Activated T-helper 1 cell treated with anti-CD3 and anti-CD28 coated beads, Interleukin-12 subunit alpha, Interleukin-12 subunit beta, Interleukin-2, Interleukin-4 antibody, amounts not matched to agents 30 ng/mL and 10 ng/mL and 1 ng/mL, durations not matched to agents 14 hours and 24 hours and 36 hours (primary cell): ENCODE measurements at places on chromosomes 2 and 18.

- DNase-seq: peak; percentile 31
These were observed 214.1 kb upstream of the STON1 start for GRCh38 chr2:48315896-48316194.

DNA sequence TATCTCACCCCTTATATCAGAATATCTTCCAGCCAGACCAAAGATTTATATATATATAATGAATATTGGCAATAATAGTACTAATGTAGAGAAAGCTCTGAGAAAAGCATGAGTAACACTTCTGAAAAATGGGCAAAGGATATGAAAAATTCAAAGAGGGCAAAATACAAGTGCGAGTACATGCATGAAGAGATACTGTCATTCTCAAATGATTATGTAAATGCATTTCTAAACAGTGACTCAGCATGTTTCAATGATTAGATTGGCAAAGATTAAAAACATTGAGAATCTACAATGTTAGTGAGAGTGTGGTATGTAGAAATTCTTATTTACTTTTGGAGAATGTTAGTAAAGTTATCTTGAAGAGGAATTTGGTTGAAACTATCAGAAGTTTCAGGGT lies 118.3 kb upstream of the NEDD4L start:
- no peak for DNase-seq

DNA sequence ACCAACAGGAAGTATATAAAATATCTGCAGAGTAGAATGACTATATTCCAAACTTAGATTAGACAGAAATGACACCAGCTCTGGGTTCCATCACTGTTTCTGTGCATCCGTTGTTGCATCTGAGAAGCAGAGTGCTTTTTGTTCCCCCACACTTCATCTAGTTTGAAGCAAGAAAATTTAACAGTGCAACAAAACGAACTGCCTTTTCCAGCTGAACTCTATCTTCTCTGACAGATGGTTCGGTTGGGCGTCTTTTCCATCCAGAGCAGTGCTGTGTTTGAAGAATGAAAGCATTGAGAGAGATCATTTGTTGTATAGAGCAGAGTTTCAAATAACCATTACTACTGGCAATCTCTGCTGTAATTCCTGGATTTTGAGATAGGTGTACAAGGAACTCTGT lies 757.5 kb downstream of the DPP10 start:
- DNase-seq: no peak

- peak; percentile 48 for DNase-seq
These were observed 219.4 kb downstream of the LDLRAD4 start for GRCh38 chr18:13437796-13438506.

DNA sequence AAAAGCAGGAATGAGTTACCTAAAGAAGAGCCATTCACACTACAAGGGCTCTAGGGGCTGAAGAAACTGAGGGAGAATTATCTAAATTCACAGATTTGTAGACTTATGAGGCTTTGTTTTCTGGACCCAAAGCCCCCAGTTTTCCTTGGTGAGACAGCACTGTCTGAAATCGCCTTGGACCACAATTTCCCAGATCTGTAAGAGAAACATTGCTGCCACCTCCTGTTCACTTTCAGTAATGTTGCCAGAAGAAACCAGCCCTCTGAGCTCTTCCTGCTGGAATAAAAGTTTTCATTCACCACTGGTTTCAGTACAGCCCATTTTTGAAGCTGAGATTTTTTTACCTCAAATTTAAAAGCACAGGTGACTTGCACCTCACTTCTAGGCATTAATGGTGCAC lies 169.2 kb downstream of the CDH20 start:
- no peak for DNase-seq

DNA sequence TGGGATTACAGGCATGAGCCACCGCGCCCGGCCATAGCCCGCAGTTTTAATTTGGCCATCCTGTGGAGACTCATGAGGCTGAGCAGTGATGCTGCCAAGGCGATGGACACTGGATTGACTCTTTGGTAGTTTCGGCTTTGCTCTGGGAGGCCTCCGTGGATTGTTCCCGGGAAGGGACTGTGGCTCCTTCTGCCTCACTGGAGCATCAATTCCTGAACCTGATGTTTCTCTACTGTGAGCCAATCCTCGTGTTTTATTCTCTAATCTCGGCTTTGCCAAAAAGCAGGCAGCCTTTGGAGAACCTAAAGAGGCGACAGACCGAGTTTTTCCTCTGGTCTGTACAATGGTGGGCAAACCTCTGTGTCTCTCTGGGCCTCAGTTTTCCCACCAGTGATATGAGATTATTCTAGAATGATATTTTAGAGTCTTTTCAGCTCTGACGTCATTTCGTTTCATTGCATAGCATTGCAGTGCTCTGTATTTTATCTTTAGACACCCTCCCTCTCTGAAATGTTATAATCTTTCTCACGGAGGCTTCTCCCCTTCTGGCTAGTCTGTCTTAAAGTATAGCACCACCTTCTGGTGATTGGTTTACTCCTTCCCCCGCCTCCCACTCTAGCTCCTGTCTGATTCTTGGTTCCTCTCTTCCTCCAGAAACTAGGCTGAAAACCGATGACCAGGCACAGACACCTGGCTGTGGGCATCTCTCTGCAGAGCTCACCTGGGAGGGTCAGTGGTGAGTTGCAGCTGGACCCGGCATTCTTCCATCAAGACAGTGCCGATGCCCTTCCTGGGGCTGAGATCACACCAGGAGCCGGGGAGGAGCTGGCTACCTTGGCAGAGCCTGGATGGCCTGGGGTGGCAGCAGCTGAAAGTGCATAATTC lies 341.3 kb downstream of the MYCN start:
- no peak for DNase-seq

DNA sequence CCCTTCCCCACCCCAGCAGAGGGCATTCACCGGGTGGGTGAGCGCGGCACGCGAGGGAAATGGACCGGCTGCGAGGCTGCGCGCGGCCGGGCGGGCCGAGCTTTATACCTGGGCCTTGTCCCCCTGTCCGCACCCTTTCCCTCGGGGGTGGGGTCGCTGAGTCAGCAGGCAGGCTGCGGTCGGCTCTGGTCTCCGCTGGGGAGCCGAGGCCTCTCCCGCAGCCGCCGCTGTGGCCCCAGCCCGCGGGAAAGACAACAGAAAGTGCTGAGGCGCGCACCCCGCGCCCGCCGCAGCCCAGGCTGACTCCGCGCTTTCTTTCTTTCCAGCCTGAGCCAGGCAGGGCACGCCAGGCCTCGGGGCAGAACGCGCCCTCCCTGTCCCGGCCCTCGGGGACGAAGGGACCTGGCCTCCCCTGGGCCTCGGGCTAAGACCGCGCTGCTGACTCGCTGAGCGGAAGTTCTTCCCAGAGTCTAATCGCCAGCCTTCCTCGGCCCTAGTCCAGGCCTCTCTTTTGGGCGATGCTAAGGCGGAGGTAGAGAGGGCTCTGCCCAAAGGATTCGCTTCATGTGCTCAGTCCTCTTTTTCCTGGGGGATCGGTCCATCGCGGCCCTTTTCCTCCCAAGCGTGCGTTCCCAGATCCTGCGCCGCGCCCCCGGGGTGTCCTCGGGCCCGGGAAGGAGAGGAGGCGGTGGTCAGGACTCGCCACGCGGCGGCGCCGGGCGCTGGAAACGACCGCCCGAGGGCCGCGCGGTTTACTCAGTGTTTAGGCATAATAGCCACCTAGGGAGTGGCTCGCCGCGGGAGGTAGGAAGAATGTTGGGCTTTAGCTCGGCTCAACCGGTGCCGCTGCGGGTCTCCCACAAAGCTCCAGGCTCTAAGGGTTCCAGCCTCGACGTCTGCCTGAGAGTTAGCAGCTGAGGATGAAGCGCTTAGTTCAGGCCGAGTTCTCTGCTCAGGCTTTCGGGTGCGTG lies at the start of gene CRYBA2:
Gene CRYBA2, minus strand, starts transcription at position 78 of the 971 bp plus-strand sequence. CDS start 246 bp downstream, outside the sequence.
- DNase-seq: no peak

- DNase-seq: no peak
These were observed 183.1 kb downstream of the PID1 start for GRCh38 chr2:229087843-229088516.

GRCh38 chr2:141940709-141941108 lies 190.1 kb downstream of the LRP1B start:
- no peak for DNase-seq

- no peak for DNase-seq
These were observed 62.4 kb downstream of the WDPCP start for GRCh38 chr2:63525905-63526304.

- DNase-seq: no peak
These were observed 23.1 kb downstream of the DDX1 start for GRCh38 chr2:15614545-15615300.

GRCh38 chr2:100802066-100802465 lies 17.9 kb upstream of the NPAS2 start:
- no peak for DNase-seq

DNA sequence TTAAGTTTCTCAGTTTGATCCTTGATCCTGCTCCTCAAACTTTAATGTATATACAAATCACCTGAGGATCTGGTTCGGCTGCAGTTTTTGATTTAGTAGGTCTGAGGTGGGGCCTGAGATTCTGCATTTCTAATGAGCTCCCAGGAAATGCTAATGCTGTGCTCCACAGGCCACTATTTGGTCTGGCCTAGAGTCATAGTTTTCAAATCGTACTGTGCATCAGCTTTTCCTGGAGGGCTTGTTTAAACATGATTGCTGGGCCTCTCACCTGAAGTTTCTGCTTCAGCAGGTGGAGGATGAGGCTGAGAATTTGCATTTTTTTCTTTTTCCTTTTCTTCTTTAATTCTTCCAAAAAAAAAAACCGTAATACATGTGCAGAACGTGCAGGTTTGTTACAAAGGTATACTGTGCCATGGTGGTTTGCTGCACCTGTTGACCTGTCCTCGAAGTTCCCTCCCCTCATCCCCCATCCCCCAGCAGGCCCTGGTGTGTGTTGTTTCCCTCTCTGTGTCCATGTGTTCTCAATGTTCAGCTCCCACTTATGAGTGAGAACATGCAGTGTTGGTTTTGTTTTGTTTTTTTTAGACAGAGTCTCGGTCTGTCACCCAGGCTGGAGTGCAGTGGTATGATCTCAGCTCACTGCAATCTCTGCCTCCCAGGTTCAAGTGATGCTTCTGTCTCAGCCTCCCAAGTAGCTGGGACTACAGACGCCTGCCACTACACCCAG lies 42.2 kb upstream of the CD28 start:
- no peak for DNase-seq

- DNase-seq: no peak
These were observed 826.0 kb downstream of the PLCL1 start for GRCh38 chr2:198630384-198630783.

GRCh38 chr2:211449819-211450218 lies 893.4 kb downstream of the CPS1 start:
- no peak for DNase-seq

DNA sequence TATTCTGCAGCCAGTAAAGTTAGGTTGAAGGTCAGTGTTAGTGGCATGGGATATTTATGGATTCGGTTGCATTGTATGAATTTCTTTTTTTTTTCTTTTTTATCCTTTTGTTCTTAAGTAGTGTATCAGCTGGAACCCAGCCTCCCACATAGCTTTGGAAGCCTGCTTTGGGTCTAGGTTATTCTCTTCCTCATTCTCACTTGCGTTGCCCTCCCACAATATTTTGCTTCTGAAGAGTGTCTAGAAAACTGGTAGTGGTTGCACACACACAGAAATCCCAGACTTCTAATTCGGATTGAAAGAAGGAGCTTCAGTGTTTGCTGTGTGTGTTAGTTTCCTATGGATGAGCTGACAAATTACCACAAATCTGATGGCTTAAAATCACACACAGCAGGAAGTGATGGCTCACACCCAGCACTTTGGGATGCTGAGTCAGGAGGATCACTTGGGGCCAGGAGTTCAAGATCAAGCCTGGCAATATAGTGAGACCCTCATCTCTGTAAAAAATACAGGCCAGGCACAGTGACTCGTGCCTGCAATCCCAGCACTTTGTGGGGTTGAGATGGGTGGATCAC lies 104.8 kb downstream of the ARL4C start:
- no peak for DNase-seq

GRCh38 chr2:237722616-237723015 lies 76.0 kb upstream of the RBM44 start:
- DNase-seq: no peak

GRCh38 chr2:138794724-138795123 lies 14.5 kb upstream of the NXPH2 start:
- DNase-seq: no peak

DNA sequence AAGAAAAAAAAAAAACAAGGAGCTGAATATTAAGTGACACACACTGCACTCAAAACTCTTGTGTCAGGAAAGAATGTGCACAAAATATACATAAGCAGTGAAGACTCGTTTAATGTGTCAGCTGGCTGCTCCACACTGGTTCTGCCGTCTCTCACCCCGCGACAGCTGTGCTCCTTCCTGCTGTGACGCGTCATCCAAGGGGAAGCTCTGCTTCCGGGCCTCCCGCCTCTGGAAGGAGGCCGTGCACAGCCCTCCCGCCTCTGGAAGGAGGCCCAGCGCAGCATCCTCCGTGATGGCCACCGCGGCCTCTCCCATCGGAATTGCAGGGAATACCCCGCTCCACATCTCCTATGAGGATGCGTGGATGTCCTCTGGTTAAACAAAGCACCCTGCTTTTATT lies 151.0 kb downstream of the HDAC4 start:
- no peak for DNase-seq

- DNase-seq: no peak
These were observed 367.3 kb upstream of the HS6ST1 start for GRCh38 chr2:128685841-128686496.

DNA sequence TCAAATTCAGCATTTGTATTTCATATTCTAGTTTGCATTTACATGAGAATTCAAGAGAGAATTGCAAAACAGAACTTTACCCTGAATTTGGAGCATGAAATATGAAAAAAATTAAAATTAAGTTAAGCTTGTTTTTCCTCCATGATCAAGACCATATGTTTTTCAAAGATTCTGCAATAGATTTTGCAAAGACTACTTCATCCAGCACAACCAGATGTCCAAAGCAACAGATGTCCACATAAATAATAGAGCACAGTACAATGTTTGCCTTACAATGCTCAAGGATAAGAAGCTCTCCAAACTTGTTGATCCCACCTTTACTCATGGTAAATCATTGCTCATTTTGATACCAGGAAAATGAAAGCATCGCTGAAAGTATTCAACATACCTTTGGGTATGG lies 25.6 kb downstream of the FAP start:
- no peak for DNase-seq

GRCh38 chr2:11774600-11774999 lies 28.2 kb downstream of the LPIN1 start:
- DNase-seq: no peak

DNA sequence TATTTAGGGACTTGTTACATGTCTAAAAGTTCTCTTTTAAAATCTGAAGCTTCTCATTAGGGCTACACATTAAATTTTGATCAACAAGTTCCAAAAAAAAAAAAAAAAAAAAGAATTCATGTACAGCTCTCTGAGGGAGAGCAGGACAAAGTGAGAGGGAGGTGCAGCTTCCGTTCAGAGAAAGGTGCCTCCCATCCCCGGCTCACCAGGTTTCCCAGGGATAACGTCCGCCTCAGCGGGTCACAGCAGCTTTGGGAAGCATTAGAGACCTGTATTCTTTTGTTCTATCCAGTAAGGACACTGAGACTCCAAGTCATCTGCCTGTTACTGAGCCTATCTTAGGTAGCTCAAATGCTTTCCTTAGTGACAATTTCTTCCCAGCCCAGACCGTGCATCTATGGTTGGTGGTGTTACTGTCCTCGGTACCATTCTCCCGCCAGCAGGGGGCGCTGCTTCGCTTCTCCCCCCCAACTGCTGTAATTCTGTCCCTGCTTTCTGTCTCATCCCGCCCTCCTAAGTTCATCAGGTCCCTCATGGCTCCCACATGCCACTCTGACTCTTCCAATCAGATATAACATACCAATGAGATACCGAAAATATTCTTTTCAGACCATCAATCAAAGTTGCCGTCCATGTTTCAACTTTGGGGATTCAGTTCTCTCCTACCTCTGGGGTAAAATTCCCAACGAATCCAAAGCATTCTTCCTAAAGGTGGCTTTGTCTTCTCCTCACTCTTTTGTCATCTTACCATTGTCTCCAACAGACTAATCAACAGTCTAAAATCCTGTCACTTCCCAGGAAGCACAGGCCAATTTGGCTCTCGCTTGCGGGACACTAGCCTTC lies 466.5 kb downstream of the METTL4 start:
- peak; percentile 22 for DNase-seq

GRCh38 chr2:27890146-27890923 lies at the start of the genes BABAM2 and RBKS:
BABAM2 (plus strand) TSS chr2:27890729; CDS start chr2:27894557, 3,828 bp downstream.
RBKS (minus strand) TSS chr2:27890387; CDS start chr2:27890345, 42 bp downstream.
- peak; percentile 88 for DNase-seq
